Activated CD4-positive, alpha-beta T cell treated with anti-CD3 and anti-CD28 coated beads, Interleukin-2, amount 50 U/mL, for 24 hours (primary cell): ENCODE measurements at places on chromosomes 4 and X.

DNA sequence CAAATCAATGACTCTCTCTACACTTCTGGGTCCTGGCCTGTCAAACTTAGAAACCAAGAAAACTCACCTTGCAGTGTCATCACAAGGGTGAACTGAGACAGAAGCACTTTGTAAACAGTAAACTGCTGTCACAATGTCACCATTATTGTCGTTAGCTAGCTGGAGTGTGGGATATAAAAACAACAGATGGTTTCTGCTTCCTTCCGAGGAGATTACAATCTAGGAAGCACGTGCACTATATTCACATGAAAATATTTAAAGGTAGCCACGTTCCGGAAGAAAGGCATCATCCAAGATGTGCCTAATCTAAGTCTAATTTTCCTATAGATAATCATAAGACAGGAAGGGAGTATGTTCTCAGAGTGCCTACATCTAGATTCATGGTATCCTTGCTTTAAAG is 64.7 kb upstream of the ACSL1 start:
- no peak for DNase-seq

GRCh38 chrX:11499076-11500044 is 166.4 kb downstream of the ARHGAP6 start:
- DNase-seq, result no peak

DNA sequence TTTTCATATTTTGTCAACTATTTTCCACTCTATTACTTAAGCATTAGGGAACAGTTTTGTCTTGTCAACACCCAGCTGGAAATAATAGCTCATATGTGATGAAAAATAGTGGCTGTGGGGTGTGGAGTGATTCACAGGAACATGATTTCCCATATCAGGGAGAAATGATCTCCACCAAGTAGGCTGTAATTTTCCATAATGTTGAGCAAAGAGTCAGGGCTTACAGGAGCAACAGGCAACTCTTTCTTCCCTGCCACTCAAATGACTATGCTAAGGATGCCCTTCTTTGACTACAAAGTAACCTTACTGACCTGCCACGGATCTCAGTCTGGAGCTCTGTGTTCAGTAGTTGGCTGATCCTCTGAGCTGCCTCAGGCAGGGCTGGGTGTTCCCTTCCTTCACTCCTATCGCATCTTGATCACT is 90.0 kb upstream of the GATB start:
- no peak for DNase-seq

- DNase-seq, result no peak
Measured at GRCh38 chr4:37533286-37534033, 152.7 kb downstream of the RELL1 start.

DNA sequence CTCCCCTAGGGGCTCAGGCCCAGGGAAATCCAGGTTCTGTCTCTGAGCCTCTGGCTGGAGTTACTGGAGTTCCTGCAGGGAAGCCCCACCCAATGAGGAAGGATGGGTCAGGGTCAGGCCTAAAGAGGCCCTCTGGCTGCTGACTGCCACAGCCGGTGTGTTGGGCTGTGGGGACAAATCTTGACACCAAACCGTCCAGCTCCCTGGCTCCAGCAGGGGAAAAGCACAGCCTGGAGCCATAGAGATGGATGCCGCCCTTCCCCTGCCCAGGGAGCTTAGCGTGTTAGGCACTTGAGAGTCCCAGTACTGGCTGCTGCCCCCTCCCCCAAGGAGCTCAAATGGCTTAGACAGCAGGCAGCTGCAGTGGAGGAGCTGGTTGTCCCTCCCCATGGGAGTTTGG is 321.3 kb upstream of the LCORL start:
- no peak for DNase-seq

- no peak for DNase-seq
Measured at GRCh38 chr4:89998469-89999011, 103.9 kb downstream of the MMRN1 start.

- no peak for DNase-seq
Measured at GRCh38 chr4:21517126-21517859, 431.3 kb downstream of the KCNIP4 start.

GRCh38 chr4:8676676-8677075 is 84.1 kb downstream of the CPZ start:
- DNase-seq, result no peak

DNA sequence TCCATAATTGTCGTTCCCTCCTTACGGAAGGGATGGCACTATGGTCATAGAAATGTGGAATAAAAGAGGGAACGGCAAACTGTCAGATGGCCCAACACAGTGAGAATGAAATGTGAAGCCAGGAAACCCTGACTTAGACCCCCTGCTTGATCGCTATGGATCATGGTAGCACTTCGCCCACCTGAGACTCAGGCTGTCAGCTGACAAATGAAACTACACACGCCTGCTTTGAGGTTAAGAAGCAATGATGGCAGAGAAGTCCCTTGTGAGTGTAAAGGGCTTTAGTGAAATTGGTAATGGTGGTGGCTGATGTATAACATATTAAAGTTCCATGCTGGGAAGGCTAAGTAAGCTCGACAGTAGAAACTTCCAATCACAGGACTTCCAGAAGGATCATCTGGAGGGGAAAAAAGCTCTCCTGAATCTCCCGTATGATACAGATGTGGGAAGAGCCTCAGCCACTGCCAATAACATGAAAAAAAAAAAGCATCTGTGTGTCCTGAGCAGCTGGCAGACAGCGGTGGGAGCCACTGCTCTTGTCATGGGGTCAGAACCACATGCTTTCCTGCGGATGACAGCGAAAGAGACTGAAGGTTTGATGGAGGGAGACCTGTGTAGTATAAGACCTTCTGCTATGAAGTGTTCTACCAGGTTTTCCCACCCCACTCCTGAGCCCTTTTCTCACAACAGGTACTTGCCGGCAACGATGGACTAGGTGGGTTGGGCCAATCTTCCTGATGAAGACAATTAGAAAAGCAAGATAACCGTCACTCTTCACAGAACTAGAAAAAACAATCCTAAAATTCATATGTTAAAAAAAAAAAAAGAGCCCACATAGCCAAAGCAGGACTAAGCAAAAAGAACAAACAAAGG is 107.6 kb downstream of the AFAP1 start:
- no peak for DNase-seq

- no peak for DNase-seq
Measured at GRCh38 chrX:17046478-17047097, 100.1 kb downstream of the REPS2 start.

GRCh38 chr4:7045961-7046921 is 3.1 kb downstream of the TADA2B start:
- DNase-seq, result no peak

DNA sequence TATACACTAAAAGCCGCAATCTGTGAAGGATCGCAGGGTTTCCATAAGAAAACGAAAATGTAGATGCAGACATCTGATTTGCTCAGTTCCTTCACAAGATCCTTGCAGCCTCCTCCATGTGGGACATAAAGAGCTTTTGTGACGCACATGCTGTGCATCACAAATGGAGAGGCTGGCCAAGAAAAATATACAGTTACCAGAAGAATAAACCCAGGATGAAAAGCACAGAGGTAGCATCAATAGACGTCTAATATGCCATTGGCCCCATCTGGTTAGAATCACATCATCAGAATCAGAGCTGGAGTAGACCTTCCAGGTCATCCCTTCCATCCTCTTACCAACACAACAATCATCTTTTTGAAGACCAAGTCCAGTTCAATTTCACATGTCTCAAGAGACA is 517.4 kb downstream of the RAB28 start:
- no peak for DNase-seq

DNA sequence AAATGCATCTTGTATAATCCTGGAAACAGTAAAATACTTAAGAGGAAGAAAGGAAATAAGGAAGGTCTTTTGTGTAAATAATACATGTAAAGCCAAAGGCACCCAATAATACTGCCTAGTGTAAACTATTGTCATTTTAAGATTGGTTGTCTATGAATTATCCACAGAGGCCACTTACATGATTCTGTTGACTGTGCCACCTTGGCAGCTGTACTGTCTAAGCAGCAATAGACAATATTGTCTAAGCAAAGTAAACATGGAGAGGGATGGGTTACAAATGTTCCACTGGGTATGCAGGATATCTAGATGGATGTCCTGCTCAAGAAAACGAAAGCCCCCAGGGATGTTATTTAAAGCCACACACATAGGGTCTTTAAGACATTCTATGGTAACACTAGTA is 19.4 kb downstream of the BEND4 start:
- no peak for DNase-seq

DNA sequence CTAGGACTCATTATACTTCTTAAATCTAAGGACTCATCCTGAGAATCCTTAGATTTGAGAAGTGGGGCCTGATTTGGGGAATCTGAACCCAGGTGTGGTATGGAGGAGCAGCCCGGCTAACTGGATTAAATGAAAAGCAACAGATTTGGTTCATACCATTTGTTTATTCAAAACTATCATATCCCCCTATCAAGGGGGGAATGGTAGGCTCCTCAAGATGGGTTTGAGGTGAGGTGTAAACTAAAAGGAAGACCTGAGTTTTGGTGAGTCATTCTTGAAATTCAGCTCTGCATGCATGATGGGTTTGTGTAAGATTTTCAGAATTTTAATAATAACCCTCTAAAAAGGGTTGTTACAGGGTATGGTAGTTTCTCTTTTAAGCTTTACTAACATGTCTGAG is 53.4 kb downstream of the CASP6 start:
- DNase-seq, result no peak

DNA sequence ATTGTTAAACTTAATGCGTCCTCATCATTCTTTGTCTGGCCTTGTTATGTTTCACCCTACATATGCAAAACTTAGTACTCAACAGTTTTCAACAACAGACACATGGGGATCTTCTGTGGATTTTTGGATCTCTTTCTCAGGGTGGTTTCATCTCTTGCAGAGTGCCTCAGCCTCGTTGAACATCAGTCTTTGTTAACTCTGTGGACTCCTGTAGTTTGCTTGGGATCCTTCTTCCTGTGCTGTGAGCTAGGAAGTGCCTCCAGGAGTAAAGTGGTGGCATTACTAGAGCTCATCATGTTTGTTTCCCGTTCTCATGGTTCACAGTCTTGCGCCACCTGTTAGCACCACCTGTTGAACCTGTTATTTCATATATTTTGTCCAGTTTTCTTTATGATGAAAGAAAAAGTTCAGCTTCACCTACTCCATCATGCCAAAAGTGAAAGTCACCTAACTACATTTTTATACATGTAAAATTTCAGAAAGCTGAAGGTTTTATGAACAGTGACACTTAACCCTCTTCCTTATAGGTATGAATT is 27.5 kb upstream of the NDUFC1 start:
- no peak for DNase-seq

- no peak for DNase-seq
Measured at GRCh38 chrX:34874763-34875162, 67.8 kb upstream of the FAM47B start.

- no peak for DNase-seq
Measured at GRCh38 chr4:152039023-152039481, 278.2 kb upstream of the GATB start.

GRCh38 chr4:56630876-56631666 is 50.0 kb downstream of the HOPX start:
- no peak for DNase-seq

DNA sequence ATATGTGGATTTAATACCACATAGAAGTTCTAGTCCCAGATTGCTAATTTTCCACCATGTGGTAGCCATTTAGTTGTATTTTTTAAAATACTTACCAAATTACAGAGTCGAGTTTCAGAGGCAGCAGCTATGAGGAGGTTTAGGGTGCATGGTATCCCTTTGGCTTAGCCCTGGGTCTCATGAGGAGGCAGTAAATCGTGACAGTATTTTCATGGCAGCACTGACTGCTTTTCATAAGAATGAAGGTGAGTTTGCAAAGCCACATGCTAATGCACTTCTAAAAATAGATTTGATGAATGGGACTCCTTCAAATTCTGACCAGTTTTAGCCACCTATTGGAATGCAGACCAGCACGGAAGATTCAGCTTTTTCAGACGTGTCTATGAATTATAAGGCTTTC is 114.0 kb upstream of the FRG1 start:
- no peak for DNase-seq

- DNase-seq, result peak; percentile 14
Measured at GRCh38 chr4:88659055-88659889, 38.4 kb downstream of the NAP1L5 start.

- DNase-seq, result no peak
Measured at GRCh38 chr4:13511101-13511500, 27.0 kb upstream of the RAB28 start.

- no peak for DNase-seq
Measured at GRCh38 chrX:105017641-105018040, 202.9 kb downstream of the TEX13A start.

DNA sequence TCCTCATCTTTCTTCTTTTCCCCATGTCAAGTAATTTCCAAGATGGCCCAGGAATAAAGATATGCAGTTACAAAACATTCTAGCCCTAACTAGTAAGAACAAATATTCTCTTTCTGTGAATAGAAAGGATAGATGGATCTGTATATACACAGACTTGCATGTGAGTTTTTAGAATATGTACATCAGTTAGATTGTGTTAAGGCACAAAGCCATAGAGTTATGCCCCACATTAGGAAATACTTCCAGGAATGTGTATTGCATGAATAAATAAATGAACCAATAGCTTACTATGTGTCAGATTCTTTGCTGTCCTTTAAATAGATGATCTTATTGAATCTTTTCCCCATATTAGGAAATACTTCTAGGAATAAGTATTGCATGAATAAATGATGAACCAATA is 46.0 kb upstream of the TMPRSS11E start:
- DNase-seq, result no peak

- no peak for DNase-seq
Measured at GRCh38 chr4:169050881-169051760, 41.1 kb upstream of the CBR4 start.

DNA sequence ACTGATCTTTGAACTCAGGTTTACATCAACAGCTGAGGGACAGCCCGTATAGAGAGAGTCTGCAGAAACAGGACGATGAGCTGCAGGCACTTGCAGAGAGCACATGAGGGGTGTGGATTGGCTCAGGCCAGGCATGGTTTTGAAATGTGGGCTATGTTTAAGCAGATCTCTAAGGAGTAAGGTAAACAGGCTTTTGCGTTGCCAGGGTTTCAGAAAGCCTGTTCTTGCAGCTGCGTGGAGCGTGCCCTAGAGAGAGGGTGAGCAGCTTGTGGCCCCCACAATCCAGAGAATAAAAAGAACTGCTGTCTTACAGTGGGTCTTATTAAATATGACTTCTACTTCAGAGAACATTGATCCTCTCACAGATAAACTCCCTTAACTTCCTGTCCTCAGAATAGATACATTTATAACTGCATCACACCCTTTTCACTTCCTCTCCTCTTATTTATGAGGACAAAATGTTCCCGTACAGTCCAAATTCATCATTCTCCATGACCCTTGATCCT is 64.1 kb downstream of the TMA16 start:
- no peak for DNase-seq
